ENCODE measurements at places on chromosomes 12 and 14.

DNA sequence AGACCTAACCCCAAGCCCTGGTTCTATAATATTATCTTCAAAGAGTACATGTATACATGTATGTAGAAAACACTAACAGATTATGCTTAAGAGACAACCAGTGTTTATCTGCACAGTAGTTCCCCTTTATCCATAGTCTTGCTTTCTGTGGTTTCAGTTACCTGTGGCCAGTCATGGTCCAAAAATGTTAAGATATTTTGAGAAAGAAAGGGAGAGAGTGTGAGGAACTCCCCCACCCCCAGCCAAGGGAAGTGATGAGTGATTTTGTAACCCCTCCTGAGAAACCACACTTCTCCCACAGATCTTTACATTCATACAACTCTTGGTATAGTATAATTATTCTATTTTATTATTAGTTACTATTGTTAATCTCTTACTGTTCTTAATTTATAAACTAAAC, 77.3 kb upstream of the CNTN1 start:
- no peak for DNase-seq

DNA sequence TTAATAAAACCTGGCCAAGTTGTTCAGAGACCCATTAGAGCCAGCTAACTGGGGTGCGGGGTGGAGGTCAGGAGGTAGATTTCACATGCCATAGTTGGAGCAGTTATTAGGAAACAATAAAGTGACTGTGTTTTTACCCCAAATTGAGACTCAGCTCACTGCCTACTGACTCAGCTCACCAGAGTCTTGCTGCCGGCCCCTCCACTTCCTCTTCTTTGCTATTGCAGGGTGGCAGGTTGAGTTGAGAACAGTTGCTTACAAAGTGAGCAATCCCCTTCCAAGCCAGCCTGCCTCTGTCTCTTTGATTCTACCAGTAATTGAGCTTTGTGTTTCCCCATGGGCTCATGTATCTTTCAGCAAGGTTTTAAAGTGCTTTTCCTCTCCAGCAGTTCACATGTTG, 12.9 kb downstream of the ST8SIA1 start:
- peak; percentile 29 for DNase-seq

- DNase-seq, result no peak
Observed at GRCh38 chr12:94046626-94047410, 101.6 kb upstream of the PLXNC1 start.

DNA sequence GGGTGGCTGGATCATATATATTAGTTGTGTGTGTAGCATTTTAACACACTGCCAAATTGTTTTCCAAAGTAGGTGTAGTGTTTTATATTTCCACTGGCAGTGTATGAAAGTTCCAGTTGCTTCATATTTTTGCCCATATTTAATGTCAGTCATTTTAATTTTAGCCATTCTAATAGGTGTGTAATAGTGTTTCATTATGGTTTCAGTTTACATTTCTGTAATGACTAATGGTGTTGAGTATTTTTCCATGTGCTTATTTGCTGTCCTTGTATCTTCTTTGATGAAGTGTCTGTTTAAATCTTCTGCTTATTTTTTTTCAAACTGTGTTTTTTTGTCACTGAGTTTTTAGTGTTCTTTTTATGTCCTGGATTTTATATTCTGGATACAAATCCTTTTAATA, 8.7 kb downstream of the TBC1D15 start:
- DNase-seq, result no peak

- no peak for DNase-seq
Observed at GRCh38 chr12:65300679-65301349, 22.3 kb downstream of the MSRB3 start.

GRCh38 chr14:79605849-79606248, 605.5 kb downstream of the DIO2 start:
- no peak for DNase-seq

- peak; percentile 46 for DNase-seq
Observed at GRCh38 chr12:6193853-6194815, 6.1 kb upstream of the CD9 start.

DNA sequence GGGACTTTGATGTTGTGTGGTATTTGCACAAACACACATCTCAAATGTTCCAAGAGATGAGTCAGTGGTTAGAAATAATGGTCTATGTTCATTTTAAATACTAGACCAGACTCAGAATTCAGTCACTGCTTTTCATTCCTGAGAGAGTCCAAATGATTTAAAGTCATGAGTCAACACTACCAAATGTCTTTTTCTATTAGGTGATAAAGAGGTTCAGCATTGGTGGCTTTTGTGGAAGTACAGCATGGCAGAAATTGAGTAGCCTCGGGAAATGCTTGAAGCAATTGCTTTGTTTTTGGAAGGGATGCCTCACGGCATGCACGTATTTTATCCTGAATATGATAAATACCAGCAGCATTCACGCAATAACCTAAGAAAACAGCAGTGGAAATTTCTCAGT, 115.7 kb downstream of the DIO2 start:
- no peak for DNase-seq

DNA sequence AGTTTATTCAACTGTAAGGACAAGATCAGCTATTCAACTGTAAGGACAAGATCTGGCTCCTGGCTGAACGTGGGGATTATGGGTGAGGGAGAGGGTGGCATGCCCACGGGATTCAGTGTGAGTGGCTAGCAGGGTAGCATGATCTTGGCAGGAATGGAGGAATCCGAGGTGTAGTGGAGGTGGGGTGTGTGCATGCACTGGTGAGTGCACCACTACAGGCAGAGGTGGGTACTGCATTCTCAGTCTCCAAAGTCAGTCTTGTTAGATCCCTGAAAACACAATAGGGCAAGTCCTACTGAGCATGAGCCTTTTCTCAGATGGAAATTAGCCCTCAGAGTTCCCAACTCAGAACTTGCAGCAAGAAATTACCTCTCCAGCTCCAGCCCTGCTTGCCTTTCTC, 32.2 kb upstream of the DCD start:
- DNase-seq, result no peak
